Activated CD4-positive, CD25-positive, alpha-beta regulatory T cell treated with anti-CD3 and anti-CD28 coated beads, Interleukin-2, amount 50 U/mL, for 24 hours (primary cell): ENCODE measurements at places on chromosomes 4 and X.

GRCh38 chr4:169565606-169566005 lies 46.8 kb downstream of the NEK1 start:
- no peak for ATAC-seq

DNA sequence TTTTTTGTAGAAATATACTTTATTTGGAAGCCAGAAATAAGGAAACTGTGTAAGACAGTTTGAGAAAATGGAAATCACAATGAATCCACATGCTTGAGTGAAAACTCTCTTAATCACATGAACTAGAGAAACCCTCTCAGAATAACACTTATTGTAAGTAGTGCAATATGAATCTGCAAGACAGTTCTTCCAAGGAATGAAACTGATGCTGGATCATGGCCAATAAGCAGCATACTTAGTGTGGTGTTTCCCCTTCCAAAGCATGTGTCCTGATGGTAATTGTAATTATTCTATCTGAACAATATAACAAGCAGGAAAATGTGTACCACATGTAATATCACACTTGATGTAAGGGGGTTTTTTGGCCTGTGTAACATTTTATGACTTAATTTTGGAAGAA lies 1870.5 kb upstream of the TENM3 start:
- ATAC-seq: no peak

DNA sequence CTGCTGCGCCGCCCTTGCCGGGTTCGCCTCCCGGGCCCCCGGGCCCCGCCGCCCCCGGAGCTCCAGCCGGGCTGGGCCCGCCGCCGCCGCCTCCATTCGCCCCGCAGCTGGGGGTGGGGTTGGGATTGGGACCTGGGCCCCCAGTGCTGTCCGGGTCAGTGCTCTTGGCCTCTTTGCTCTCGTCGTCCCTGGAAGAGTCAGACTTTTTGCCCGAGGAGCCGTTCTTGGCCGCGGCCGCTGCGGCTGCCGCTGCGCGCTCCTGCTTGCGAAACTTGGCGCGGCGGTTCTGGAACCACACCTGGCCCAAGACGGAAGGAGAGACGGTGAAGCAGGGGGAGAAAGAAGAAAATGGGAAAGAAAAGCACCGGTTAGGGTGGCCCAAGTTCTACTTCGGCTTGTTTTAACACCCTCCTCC lies 2.5 kb downstream of the PHOX2B start:
- ATAC-seq: no peak

- ATAC-seq: no peak
These were observed 83.5 kb downstream of the SYNPO2 start for GRCh38 chr4:118972167-118972566.

DNA sequence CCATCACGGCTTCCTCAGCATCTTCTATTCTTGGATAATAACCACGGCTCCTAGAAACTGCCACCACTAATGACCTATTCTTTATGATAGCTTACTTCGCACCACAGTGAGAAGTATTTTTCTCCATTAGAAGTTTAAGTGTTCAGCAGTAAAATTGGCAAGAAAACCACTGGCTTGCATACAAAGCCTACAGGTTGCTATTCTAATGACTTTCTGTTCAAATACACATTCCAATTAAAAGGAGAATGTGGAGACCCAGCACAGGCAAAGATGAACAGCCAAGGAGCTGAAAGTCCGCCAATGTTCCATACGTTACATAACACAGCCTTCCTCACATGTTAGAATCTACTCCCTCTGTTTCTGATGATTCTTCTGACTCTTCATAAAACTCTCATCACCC lies 875.0 kb upstream of the PRKX start:
- no peak for ATAC-seq

DNA sequence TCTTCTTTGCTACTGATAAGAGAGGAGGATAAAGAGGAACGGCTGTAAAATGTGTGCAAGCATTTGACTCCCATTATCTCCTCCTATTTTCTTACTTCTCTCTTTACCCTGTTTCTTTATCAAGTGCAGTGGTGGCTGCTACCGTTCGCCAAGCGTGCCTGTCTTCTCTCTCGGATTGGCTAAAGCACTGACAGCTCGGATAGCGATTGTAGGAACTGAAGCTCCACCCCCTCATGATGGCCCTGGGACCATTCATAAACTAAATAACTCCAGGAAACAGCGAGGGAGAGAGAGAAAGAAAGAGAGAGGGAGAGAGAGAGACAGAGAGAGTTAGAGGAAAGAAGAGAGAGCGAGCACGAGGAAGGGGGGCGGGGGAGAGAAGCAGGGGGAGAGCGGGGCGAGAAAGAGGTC lies 305 bp upstream of the MAB21L2 start:
- no peak for ATAC-seq

GRCh38 chr4:109977854-109978501 lies 65.3 kb downstream of the EGF start:
- no peak for ATAC-seq

DNA sequence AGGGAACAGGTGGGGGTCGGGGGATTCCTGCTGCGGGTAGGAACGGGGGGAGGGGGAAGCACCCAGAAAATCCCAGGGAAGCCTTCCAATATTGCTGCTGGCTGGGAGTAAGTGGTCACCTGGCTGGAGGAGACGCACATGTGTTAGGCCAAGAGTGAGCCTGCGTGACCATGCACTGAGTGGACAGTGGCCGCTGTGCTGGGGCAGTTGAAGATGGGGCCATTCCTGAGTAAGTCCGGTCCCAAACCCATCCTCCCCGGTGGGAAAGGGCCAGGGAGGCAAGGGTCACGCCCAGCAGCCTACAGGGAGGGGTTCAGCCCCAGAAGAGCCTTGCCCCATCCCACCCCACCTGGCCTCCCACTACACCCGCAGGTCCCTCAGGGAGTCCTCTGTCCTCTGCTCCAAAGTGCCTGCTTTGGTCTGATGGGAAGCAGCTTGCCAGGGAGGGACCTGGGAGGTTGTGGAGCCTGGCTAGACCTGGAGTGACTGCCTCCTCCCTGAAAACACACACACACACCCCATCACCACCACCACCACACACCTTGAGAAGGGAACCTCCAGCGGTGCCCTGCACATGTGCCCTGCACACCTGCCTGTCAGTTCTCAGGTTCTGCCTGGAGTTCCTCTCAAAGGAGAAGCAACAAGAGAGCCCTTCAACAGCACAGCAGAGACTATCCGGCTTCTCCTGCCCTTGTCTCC lies 6.1 kb downstream of the L1CAM start:
- no peak for ATAC-seq

- no peak for ATAC-seq
These were observed 127.9 kb downstream of the KLHL8 start for GRCh38 chr4:87092389-87093141.

- ATAC-seq: no peak
These were observed 167.2 kb upstream of the WDR1 start for GRCh38 chr4:10283761-10284160.

DNA sequence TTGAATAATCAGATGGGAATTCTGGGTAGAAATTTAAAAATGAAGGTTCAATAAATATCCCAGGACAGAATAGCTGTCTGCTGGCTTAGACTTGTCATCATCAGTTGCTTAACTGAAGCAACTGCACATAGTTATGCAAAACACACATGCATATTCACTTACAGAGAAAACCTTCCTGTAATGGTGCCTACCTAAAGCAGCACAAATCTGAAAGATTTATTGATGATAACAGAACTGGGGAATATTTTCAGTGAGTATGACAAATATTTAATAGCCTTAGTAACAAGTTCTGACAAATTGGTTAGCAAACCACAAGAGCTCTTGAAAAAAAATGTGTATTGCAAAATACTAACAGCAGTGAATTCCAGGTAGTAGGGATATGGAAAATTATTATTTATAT lies 606.8 kb upstream of the BOD1L1 start:
- no peak for ATAC-seq

GRCh38 chrX:40976981-40977380 lies 108.3 kb upstream of the USP9X start:
- ATAC-seq: no peak

DNA sequence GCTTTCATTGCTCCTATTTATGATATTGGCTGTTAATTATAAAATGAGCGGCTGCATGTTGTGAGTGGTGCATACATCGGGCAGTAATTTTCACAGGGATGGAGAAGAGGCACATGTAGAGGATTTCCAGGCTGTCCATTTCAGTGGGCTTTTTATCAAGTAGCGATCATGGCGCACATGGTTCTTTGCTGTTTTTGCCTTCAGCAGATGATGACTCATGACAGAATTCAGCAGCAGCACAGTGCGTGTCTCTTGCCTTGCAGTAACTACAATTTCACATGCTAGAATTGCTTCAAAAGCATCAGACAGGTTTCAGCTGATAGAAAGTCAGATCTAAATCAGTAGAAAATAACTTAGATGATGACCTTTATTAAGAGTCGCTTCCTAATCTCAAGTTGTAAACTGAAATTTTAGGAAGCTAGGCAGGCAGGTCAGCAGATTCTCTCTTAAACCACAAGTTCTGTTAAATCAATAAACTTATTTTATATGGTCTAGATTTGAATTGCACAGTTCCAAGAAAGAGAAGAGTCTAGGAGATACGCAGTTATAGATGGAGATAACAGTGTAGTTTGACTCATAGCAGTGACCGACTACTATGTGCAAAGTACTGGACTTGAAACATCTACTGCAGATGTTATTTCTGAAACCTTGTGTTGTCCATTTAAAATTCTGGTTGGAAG lies 35.8 kb downstream of the LRP2BP start:
- no peak for ATAC-seq

GRCh38 chr4:127347936-127348335 lies 284.8 kb upstream of the INTU start:
- ATAC-seq: no peak

DNA sequence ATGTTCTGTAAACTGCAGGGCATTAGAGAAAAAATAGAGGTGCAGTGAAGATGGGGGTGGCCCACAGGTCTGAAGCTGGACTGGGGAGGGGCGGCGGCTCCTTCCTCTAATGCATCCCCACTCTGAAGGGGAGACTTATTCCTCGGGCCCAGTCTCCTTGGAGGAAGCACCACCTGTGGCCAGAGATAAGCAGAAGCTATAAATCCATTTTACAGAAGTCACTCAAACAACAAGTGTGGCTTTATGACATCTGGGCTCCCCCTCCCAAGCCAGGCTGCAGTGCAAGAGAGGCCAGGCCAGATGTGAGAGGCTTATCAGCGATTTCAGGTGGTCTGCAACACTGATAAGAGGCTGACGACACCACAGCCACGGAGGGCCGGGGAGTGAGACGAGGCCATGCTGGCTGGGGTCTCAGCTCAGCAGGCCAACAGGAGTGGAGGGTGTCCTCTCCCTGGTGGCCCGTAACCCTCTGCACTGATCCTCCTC lies 15.8 kb downstream of the CYTL1 start:
- no peak for ATAC-seq

DNA sequence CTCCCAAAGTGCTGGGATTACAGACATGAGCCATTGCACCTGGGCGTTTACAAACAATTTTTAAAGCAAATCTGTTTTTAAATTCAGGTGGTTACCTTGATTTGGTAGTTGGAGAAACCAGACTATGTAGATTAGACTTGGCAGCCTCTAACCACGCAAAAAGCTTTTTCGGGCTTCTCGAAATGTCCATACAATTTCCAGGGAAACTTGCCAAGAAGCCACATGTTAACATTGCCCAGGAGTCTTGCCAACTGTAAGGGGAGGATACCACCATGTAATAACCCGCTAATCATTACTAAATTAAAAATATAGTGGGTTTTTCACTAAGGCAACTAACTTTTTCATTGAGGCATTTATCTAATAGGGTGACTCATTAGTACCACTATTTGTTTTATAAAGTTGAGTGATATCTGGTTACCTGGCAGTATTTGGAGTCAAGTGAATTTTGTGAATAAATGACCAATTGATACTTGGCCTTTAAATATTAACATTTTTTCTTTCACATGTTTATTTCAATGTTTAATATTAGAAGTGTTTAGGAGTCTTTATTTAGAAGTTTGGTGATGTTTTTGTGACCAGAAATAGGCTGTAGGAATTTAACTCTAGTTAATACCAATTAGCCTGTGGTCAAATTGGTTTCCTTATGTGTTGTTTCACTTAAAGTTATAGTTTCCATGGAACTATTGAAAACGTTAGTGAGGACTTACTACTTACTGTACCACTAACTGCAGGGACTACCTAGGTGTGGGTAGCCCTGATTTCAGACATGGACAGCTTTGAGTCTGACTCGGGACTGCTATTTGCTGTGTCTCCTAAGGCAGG lies 61.3 kb downstream of the CLDN34 start:
- ATAC-seq: no peak

GRCh38 chrX:129772796-129773431 lies 6.8 kb upstream of the SASH3 start:
- peak; percentile 9 for ATAC-seq

DNA sequence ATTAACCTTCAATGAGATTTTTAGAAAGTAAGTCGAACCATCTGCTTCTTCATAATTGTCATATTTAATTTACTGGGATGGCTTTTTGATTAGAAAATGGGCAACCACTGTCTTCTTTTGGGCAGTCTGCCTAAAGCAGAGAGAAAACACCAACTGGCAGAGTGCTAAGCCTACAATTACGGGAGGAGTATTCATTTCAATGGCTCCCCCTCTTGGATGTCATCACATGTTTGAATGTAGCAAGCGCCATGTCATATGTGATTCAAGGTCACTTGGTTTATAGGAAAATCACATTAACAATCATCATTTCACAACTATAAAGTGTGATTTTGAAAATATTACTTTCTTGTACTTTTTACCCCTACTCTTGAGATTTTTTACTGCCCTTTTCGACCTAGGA lies 261.9 kb downstream of the FRMPD4 start:
- ATAC-seq: no peak

- no peak for ATAC-seq
These were observed 15.0 kb downstream of the CFAP99 start for GRCh38 chr4:2433609-2434350.

- ATAC-seq: no peak
These were observed 633.4 kb downstream of the CENPC start for GRCh38 chr4:66911880-66912279.

- ATAC-seq: no peak
These were observed 501.3 kb upstream of the AADAT start for GRCh38 chr4:170591076-170591475.

DNA sequence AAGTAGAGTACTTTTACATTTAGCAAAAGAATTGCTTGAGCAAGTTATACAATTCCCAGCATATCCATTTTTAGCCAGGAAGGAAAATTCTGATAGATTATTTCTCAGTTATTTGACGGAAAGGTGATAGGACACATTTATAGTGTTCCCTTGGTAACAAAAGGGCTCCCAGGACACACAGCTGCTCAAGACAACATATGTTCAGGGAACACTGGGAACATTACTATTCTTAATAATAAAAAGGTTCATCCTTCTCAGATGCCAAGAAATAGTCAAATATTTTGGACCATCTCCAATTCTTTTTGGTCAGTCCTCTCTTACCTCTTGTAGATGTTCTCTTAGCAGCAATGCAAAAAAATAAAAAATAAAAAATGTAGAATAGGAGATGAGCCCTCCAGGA lies 66.8 kb upstream of the SMAD1 start:
- ATAC-seq: no peak
